ENCODE measurements at places on chromosomes 11 and 22.

- DNase-seq = no peak
Measured at GRCh38 chr11:3747704-3748103, 49.6 kb downstream of the NUP98 start.

DNA sequence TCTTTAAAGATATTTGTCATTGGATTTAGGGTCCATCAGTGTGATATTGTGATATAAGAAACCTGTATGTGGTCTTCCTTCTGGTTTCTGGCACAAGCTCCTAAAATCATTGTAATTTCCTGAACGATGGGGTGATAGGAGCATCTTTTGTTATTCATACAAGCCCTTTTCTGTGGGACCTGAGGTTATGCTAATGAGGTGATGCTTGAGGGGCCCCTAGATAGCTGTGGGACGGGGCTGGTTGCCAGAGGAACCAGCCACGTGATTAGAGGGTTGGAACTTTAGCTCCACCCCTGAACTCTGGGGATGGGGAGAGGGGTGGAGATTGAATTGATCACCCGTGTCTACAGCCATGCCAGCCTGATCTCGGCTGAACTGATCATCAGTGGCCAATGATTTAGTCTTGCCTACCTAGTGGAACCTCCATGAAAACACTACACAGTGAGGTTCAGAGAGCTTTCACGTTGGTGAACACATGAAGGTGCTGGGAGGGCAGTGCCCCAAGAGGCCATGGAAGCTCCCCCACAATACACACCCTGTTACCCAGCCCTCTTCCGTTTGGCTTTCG lies 62.8 kb downstream of the BCR start:
- no peak for DNase-seq

GRCh38 chr11:44702889-44703288 lies 23.9 kb upstream of the TSPAN18 start:
- DNase-seq = no peak

DNA sequence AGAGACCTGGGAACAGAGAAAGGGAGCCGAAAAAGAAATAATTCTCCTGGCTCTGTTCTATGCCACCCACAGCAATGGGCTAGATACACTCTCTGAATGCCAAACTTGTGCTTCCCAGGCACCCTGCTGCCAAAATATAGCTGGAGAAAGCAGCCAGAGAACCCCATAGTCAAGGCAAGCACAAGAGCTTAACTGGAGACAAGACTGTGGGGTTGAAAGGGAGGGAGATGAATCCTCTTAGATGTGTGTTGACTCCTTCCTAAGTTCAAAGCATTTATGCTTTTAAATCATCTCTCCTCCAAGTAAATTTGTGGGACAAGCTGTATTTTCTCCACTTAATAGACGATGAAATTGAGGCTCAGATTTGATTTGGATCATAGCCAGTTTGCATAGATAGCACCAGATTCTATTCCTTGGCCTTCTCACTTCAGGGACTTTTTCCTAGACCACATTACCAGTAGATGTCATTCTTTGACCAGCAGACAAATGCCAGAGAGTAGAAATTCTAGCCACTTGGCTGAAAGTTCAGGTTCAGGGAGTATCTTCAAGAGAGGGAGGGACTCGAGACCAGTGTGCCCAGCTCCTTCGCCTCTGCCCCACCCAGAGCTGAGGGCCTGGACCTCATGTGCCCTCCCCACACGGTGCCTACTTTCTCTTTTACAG lies 16.5 kb upstream of the ETS1 start:
- no peak for DNase-seq

GRCh38 chr11:67640021-67640757 lies 626 bp upstream of the TBX10 start:
- no peak for DNase-seq

DNA sequence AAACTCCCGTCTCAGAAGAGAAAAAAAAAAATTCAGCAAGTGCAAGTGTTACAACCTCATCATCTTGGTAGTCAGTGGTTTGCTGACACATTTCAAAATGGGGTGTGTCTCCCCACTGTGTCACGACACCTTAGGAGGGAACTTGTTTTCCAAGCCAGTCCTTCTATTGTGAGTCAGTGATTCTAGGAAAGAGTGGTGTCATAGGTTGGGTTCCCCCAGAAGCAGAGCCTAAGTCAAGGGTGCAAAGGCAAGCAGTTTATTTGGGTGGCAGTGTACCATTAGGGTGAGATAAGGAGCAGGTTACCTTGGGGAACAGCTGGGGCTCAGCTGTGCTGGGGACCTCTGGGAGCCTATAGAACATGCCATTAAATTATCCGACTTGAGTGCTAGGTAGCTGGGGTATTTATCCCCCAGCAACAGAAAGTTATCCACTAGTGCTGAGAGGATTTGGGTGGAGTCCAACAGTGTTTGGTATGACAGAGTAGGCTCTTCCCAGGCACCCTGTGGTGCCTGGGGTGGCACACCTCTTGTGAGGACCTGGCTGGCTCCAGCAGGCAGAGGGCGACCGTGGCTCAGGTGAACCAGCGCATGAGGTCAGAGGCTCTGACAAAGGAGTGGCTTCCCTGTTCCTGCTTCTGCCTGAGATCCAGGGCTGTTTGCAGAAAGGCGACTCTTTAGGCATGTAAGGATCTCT lies 41.7 kb downstream of the KIAA1671 start:
- DNase-seq = no peak

GRCh38 chr11:118883368-118884071 lies at the start of gene CXCR5:
Gene CXCR5, plus strand, starts transcription at chr11:118883892. Its CDS starts 50 bp downstream, at chr11:118883942.
- DNase-seq = no peak

DNA sequence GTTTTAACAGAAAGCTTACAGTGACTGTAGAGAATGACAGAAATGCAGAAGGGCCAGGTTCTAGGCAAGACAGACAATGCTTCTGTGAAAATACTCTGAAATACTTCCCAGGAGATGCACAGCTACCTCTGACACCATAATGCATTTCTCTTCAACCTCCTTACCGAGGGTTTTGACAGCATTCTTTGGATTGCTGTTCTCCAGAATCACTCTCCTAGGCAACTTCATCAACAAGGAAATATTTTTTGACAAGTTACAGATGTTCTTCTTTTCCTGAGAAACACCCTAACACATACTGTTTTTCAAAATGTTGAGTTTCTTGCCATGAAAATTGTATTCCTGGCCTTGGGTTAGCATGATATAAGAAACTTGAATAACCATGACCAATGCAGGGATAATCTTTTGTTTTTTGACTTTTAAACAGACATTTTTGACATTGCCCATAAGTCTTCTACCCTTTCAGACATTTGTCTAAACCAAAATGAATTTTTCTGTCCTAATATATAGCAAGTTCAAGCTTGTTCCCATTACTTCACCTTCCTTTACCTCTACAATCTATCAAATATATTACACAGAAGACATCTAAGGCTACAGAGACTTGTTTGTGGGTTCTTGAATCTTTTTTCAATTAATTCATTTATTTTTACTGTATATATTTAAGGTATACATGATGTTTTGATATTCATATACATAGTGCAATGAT lies 108.1 kb downstream of the CCDC34 start:
- no peak for DNase-seq

DNA sequence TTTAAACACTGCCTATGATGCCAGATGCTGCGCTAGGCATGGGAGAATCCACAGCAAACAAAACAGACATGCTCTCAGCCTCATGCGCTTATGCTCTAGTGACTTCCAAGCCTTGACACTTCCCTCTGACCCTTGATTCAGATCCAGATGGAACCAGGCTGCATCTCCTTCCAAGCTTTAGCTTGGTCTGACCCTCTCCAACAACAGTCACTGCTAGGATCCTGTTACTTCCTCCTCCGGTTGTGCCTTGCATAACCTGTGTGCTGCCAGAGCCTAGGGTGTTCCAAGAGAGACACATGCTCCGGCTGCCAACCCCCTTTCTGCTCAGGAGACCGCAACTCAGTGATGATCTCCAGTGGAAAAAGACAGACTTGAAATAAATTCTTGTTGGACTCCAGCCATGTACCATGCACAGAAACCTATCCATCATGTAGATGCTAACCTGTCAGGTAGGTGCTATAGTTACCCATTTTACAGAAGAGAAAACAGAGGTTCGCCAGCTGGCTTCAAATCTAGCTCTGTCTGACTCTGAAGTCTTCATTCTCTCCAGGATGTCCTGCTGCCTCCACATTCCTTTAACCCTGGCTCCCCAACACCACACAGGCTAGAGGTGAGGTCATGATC lies 136.3 kb upstream of the TEAD1 start:
- DNase-seq = no peak

- DNase-seq = no peak
Measured at GRCh38 chr22:24146194-24146616, 35.1 kb upstream of the SUSD2 start.

DNA sequence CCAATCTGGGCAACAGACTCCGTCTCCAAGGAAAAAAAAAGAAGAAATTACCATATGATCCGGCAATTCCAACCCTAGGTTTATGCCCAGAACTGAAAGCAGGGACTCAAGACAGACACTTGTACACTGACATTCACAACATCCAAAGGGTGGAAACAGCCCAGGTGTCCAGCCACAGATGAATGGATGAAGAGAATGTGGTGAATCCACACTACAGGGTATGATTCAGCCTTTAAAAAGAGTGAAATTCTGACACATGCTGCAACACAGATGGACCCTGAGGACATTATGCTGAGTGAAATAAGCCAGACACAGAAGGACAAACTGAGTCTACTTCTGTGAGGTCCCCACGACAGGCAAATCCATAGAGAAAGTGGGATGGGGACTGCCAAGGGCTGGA lies 43.9 kb downstream of the SGSM3 start:
- DNase-seq = no peak

- DNase-seq = no peak
Measured at GRCh38 chr22:37258753-37259401, 14.8 kb upstream of the RAC2 start.

DNA sequence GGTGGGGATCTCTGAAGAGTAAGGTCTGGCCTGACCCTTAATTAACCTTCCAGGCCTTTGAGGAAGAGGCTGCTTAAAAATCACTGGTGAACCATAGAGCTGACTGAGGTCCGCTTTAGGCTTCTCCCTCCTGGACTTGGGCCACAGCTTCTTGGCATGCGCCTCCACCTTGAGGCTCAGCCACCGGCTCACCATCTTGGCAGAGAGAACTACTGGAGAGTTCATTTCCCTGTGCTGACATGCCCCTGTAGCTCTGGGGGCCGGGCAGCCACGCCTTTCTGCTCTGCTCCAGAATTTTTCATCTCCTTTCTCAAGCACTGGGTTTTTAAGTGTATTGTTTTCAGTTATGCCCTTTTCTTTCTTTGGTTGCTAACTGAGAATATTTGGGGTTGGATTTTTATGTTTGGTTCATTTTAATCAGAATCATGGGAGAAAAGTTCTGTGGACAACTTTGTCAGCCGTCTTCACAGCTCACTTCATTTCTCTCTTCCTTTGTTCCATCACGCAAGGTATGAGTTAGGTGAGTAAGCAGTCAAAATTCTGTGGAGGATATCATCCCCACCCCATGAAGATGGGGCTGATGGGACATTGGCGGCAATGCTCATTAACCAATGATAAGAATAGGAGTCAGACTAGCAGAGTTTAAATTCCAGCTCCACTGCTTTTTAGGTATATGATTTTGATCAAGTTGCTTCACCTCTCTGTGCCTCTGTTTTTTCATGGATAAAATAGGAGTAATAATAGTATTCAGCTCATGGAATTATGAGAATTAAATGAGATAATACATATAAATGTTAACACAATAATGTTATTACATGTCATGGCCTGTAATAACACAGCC lies 103.9 kb downstream of the DBX1 start:
- no peak for DNase-seq

- DNase-seq = no peak
Measured at GRCh38 chr11:15943418-15944197, 412.7 kb downstream of the SOX6 start.

Data from cortex of kidney (tissue), 1 donor.